ENCODE measurements at places on chromosomes 16 and 17. TPM values are rescaled to one million over a fixed set of nuclear protein-coding genes. Genes with fewer than 3 reads are reported as not detected.

GRCh38 chr17:74760404-74761105, 12.1 kb downstream of the NHERF1 start:
- DNase-seq = no peak

GRCh38 chr17:79804856-79805696, 8.2 kb upstream of the CBX8 start:
- no peak for DNase-seq

NGFR gene
- total RNA-seq = 0.07 TPM

DNA sequence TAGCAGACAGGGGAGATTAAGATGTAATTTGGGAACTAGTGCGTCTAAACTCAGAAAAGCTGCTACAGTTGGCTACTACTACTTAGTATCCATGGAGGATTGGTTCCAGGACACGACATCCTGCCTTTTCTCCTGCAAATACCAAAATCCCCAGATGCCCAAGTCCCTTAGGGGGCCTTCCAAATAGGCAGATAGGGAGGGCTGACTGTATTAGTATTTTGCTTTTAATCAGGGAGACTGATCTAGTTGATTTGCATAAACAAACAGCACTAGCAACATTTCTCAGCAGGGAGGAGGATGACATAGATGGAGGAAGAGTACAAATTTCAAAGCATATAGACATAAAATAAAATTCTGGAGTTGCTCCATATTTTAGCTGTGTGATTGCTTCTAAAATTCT, 621.6 kb upstream of the GOT2 start:
- no peak for DNase-seq

DNA sequence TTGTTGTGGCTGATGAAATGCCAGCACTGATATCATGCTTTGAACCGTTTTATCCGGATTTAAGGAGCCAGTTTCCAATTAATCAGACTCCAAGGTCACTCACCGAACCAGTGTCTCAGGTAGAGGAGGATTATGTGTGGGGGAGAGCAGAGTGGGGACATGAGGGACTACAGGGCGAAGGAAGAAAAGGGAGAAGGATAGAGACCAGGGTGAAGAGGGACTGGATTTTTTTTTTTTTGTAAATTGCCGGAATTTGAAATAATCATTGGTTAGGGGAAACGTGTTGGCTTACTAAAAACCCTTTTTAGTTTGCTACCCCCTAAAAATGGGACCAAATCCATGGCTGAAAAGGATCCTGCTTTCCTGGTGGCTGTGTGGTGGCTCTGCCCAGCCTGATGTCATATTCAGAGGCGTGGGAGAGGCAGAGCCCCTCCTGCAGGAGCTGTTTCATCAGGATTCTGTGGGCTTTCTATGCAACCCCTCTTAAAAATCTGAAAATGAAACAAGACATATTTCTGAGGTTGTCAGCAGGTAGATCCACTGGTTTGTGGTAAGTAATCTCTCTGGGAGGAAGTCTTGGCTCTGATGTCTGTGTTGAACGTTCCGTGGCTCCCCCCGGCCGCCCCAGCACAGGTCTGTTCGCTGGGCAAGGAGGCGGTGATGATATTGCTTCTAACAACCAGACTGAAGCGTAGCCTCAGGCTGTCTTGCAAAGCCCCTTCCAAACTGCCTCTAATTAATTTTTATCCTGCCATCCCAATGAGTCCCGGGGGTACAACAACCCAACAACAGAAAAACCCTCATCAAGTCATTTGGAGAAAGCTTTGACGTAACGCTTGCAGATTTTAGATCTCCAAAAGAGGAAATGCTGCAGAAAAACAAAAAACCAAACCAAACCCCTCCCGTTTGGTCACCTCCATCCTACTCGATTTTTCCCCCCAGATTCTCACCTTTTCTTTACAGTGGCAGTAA, 143.0 kb upstream of the ZFHX3 start:
- no peak for DNase-seq

DNA sequence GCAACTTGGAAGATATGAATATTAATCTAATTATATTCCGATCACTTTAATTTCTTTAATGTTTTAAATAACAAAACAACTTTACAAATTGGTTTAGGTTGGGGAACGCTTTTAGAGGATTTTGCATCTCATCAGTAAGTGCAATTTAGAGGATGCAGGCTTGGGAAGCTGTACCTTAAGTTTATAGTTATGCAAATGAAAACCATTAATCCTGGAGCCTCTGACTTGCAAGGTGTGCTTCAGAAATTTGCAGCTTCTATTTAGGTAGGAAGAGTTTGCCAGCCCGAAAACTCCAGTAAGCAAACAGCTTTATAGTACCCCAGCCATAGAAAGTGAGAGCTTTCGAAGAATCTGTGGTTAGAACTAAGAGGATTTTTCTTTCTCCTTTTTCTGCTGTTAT, 547.0 kb downstream of the MAF start:
- no peak for DNase-seq

GRCh38 chr17:28985950-28986713, 19.7 kb downstream of the SEZ6 start:
- no peak for DNase-seq

Data from pulmonary artery endothelial cell (primary cell).